Activated CD8-positive, alpha-beta T cell treated with anti-CD3 and anti-CD28 coated beads for 36 hours (primary cell): ENCODE measurements at places on chromosomes 1 and 21.

DNA sequence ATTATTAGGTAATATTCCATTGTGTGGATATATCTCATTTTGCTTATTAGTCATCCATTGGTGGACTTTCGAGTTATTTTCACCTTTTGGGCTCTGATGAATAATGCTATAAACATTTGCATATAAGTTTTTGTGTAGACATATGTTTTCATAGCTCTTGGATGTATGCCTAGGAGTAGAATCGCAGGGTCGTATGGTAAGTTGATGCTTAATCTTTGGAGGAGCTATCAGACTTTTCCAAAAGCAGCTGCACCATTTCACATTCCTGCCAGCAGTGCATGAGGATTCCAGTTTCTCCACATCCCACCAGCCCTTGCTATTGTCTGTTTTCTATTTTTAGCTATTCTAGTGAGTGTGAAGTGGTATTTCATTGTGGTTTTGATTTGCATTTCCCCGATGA is 120.3 kb upstream of the TMEM51 start:
- no peak for DNase-seq

DNA sequence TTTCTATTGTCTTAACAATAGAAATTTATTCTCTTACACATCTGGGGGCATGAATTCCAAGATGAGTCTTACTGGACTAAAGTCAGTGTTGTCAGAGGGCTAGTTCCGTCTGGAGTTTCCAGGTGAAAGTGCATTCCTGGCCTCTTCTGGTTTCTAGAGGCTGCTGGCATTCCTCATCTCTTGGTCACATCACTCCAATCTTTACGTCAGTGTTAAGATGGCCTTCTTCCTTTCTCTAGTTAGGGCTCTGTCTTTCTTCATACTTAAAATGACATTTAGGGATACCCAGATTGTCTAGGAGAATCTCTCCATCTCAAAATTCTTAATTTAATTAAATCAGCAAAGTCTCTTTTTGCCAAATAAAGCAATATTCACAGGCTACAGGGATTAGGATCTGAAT is 13.3 kb upstream of the PDC start:
- DNase-seq, result no peak

DNA sequence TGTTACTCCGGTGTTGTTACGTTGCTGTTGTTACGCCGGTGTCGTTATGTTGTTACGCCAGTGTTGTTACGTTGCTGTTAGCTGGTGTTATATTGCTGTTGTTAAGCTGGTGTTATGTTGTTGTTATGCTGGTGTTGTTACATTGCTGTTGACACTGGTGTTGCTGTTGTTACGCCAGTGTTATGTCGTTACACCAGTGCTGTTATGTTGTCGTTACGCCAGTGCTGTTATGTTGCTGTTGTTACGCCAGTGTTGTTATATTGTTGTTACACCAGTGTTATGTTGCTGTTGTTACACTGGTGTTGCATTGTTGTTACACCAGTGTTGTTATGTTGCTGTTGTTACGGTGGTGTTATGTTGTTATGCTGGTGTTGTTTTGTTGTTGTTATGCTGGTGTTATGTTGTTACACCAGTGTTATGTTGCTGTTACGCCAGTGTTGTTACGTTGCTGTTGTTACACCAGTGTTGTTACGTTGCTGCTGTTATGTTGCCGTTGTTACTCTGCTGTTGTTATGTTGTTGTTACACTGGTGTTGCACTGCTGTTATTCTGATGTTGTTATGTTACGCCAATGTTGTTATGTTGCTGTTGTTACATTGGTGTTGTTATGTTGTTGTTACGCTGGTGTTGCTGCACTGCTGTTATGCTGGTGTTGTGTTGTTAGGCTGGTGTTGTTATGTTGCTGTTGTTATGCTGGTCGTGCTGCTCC is 25.6 kb downstream of the H6PD start:
- no peak for DNase-seq

DNA sequence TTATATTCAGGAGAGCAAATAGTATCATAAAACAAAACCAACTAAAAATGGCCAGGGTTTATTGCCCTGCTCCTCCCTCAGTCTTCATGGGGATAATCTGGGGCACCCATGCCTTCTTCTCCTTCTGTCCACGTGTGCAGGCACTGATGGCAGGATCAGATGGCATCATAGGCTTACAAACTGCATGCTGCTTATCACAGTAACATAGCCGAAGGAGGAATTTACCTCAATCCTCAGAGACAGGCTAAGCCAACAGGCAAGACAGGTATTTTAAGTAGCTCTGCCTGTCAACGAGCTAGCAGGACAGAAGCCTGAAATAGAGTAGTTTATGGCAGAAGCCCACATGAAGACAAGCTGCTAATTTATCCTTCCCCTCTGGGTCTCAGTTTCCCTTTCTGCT is 9.4 kb downstream of the LAMB3 start:
- DNase-seq, result no peak

DNA sequence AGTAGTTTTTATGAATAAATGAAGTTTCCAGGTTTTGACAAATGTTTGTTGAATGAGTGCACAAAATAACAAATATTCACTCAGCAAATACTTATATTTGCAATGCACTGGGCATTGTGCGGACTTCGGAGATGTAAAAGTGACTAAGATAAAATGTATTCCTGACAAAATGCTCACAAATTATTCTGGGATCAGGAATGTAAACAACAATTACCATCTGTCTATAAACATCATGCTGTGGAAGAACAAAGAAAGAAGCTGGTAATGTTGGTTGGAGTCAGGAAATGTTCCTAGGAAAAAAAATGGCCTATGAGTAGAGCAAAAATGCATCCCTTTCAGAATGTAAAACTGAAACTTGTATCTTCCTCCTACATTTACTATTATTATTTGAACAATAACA is 68.5 kb downstream of the CRB1 start:
- no peak for DNase-seq
